Stimulated activated CD4-positive, alpha-beta T cell treated with anti-CD3 and anti-CD28 coated beads, Interleukin-2, amount 100 ng/mL, for 24 hours (primary cell): ENCODE measurements at places on chromosomes 3 and 15.

- DNase-seq = no peak
These were observed 17.2 kb downstream of the KLF13 start for GRCh38 chr15:31343831-31344230.

DNA sequence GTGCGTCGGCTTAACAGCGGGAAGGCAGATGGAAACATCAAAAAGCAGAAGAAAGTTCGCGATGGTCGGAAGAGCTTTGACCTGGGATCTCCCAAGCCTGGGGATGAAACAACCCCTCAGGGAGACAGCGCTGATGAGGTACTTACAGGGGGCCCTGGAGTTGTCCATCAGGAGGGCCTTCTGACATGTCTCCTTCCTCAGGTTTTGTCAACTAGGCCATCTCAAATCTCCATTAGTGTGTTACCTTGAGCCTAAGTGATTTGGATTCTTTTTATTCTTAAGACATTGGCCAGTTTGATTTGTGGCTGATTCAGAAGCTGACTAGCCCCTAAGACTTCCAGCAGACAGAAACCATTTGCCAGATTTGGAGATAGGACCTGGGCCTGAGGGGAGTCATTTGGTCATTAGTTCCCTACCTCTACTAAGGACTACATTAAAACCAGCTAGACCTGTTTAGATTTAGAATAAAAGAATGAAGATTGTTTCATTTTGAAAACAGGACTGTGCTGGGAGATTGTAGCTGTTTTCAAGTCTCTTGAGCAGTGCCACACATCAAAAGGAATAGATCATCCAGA lies 97.6 kb upstream of the UMPS start:
- DNase-seq = no peak

DNA sequence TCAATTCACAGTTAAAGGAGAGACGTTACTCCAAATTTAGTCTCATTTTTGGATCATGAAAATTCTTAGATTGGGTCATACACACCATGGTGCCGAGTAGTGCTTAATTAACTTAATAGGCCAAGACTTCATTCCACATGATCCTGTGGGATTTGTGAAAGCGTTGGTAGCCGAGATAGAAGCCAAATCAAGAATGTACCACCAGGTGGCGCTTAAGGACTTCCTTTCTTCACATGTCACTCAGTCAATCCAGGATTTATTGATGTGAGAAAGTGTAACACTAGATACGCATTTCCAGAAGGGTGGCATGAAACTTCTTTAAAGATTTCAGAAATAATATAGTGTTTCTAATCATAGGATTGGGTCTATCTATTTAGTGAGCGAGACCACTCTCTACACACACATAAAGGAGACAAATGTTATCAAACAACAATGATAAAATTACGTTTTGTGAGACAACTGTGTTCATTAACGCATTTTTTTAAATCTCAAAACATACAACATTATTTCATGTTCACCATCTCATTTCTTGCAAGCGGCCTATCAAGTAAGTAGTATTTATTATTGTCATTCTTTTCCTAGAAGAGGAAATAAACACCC lies 436.1 kb downstream of the CHL1 start:
- DNase-seq = peak; percentile 28

GRCh38 chr3:184077881-184078280 lies 19.0 kb upstream of the HTR3E start:
- DNase-seq = no peak

- DNase-seq = no peak
These were observed 189.8 kb downstream of the KLF13 start for GRCh38 chr15:31516440-31516839.

- DNase-seq = no peak
These were observed 804.2 kb upstream of the NECTIN3 start for GRCh38 chr3:110267304-110267845.

DNA sequence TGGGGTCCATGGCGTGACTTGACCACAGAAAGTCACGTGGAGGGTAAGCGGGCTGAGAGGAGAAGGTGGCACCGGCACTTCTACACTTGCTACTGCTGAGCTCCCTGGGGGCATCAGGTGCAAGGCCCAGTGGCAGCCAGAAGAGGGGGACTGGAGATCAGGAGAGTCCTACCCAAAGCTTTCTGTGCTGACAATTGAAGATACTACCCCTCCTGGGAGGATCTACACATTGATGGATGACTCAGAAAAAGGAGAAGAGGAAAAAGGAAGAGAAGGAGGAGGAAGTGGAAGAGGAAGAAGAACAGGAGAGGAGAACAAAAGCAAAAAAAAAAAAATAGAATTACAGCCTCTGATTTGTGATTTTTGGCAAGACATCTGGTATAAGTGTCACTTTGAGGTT lies 41.2 kb downstream of the MYO5C start:
- DNase-seq = no peak

DNA sequence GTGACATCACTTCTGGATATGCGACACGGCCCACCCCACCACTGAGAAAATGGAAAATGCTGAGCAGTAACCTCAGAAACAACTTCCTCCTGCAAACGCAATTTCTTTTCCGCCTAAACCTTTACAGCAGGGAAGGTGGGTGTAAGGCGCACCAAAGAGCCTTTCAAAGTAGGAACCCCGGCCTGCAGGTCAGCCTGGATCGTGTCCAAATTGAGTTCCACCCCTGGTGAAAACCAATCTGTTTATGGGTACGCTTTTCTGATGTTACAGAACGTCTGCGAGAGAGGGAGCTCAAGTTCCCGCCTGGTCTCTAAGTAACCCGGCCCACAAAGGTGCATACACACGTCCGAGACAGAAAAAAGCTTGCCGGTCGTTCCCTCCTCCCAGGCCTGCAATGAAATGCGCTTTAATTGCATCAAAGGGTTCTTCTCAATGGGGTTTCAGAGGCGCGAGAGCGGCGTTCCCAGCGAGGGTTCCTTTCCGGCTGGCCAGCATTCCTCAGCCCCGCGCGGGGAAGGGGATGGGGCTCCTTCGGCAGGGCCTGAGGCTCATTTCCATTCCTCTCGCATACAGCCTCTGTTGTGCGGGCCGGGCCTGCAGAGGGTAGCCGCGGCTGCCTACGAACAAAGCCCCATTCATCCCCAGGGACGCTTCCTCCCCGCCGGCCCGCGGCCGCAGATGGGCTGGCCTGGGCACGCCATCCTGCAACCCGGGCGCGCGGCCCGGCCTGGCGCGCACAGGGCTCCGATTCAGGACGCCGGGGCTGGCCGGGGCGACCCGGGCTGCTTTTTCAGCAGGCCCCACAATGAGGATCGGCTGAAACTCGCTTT lies 138.1 kb downstream of the TMCO5A start:
- no peak for DNase-seq

DNA sequence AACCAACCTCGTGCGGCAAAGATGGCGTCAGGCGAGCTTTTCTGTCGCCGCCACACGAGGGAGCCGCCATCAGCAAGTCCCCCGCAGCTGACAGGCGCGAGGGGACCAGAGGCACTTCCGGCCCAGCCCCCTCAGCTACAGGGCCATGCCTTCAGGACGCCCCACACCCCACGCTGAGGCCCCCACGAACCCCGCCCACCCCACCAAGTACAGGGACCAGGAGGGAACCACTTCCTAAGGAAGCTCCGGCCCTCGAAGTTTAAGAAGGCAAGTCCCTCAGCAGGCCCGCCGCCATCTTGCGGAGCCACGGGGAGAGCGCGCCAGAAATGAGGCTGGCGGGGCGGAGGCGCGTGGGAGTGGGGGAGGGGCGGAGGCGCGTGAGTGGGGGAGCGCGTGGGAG lies 790 bp downstream of the DAZL start:
- no peak for DNase-seq
